B cell (primary cell): ENCODE measurements at places on chromosomes 5 and 9. TPM values are rescaled to one million over a fixed set of nuclear protein-coding genes. Genes with fewer than 3 reads are reported as not detected.
A peak's percentile ranks its signal among the peaks of the same experiment; 100 is the strongest.

GNA14 gene
- not detected in 2 replicates for polyA plus RNA-seq

RASEF gene
- polyA plus RNA-seq: not detected in 2 replicates

SPATA31A5 gene
- polyA plus RNA-seq: not detected in 2 replicates

INSL4 gene
- polyA plus RNA-seq: not detected in 2 replicates

ADGRD2 gene
- polyA plus RNA-seq: not detected in 2 replicates

ARSI gene
- polyA plus RNA-seq: not detected in 2 replicates

HRCT1 gene
- polyA plus RNA-seq: not detected in 2 replicates

CATSPER3 gene
- 1.1 and 1.3 TPM in 2 replicates for polyA plus RNA-seq

FOXD4L3 gene
- not detected in 2 replicates for polyA plus RNA-seq

DEPDC1B gene
- 0.04 TPM in 2 replicates for polyA plus RNA-seq

ZNF300 gene
- polyA plus RNA-seq: 3.6 and 4.3 TPM in 2 replicates

SUSD3 gene
- polyA plus RNA-seq: 68.7 and 85.0 TPM in 2 replicates

ALDH7A1 gene
- polyA plus RNA-seq: 0.78 and 1.3 TPM in 2 replicates

- H3K27ac ChIP-seq: no peak overlapping the region
- no peak overlapping the region for H3K4me3 ChIP-seq
- H3K36me3 ChIP-seq: no peaks in the 10 kb centered on the region
- DNase-seq: no peak
- H3K27me3 ChIP-seq: no peaks in the 10 kb centered on the region
- peaks cover under 1% of the 10 kb centered on the region for H3K4me1 ChIP-seq
Observed at GRCh38 chr9:34322899-34323591, 6.0 kb downstream of the KIF24 start.

GRCh38 chr5:26482076-26482809 is 556.1 kb downstream of the CDH9 start:
- no peaks in the 10 kb centered on the region for H3K36me3 ChIP-seq
- H3K4me3 ChIP-seq: no peak overlapping the region
- no peaks in the 10 kb centered on the region for H3K27me3 ChIP-seq
- DNase-seq: no peak
- no peak overlapping the region for H3K27ac ChIP-seq

GRCh38 chr5:132490484-132491367 is at the start of gene IRF1:
Gene IRF1, minus strand, starts transcription at chr5:132490773. Its CDS starts 1,295 bp downstream, at chr5:132489478.
- peaks cover 35% of the 10 kb centered on the region for H3K36me3 ChIP-seq
- H3K27ac ChIP-seq: peak within 1 kb of the TSS; percentile 99
- peak within 1 kb of the TSS; percentile 87 for H3K4me3 ChIP-seq
- H3K27me3 ChIP-seq: no peaks in the 10 kb centered on the region

DNA sequence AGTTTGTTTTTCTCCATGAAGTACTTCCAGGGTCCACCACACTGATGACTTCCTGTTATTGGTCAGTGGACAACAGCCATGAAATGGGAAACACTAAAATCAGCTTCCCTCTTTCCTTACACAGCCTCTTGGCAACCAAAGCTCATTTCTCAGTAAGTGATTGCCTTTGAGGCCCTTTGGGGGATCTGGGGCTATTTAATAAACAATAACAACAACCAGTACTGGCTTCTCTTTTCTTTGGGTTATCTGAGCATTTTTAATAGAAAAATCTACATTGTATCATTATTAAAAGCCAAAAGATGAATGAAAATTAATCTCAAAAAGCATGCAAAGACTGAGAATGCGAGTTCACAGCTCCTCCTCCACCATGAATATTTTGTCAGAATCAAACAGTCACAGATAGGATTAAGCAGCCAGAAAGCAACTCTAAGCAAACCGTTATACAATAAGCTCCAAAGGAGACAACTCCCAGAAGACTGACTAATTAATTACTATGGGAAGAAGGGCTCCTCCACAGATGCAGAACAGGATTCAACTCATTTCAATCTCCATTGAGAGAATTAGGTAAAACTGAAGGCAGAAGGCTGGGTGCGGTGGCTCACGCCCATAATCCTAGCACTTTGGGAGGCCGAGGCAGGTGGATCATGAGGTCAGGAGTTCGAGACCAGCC is 68.3 kb downstream of the SERINC5 start:
- H3K36me3 ChIP-seq: no peaks in the 10 kb centered on the region
- no peak overlapping the region for H3K27ac ChIP-seq
- DNase-seq: no peak
- H3K4me3 ChIP-seq: no peak overlapping the region
- H3K4me1 ChIP-seq: peaks cover 49% of the 10 kb centered on the region

- no peak for DNase-seq
- no peaks in the 10 kb centered on the region for H3K27me3 ChIP-seq
- H3K4me3 ChIP-seq: no peak overlapping the region
- no peaks in the 10 kb centered on the region for H3K36me3 ChIP-seq
- no peak overlapping the region for H3K27ac ChIP-seq
Observed at GRCh38 chr9:33878691-33879366, 61.9 kb downstream of the UBE2R2 start.

DNA sequence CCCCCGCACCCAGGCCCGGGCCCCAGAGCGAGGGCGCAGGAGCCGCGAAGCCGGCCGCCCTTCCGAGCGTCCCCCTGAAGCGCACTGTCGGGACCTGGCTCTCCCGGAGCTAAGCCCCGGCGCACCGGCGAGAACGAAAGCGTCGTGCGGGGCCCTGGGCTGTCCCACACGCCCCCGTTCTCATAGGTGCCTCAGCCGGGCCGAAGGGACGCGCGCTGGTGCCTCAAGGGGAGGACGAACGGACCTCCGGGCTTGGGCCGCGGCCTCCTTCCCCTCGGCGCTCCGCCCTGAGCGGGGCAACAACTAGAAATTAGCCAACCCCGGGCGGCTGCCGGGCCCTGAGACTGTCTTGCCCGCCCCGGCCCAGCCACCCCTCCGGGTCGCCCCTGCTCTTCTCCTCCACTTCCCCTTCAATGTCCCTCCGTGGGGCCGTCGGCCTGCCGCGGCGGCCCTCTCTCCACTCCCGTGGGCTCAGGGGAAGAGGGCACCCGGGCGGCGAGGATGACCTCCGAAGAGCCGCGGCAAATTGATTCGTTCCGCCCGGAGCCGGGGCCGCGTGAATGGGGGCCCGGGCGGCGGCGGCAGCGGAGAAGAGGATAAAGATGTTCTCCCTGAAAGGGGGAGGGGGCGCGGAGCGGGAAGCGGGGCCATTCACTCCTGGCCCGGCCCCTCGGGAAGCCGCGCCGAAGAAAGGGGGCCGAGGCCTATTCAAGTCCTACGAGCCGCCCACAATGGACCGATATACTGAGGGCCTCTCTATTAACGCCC is 3.5 kb upstream of the PRDM12 start:
- DNase-seq: peak; percentile 50
- H3K27me3 ChIP-seq: peaks cover 83% of the 10 kb centered on the region
- peak overlapping the region; percentile 29 for H3K4me3 ChIP-seq
- H3K36me3 ChIP-seq: no peaks in the 10 kb centered on the region

DNA sequence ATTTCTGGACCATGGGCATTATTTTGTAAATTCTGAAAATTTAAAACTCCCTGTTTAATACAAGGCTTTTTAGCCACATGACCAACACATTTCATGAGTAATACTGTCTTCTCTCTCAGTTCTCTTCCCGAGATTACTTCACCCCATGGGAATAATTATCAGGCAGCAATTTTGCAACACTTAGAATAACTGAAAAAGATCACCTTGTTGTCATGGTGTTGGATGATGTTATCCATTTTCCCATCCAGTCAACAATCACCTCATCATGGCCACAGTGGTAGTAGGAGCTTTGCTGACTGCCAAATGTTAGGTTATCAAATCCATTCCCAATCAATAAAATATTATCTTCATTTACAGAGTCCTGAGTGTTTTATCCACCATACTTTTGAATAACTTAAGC is 354.9 kb upstream of the ISL1 start:
- no peak overlapping the region for H3K4me3 ChIP-seq
- H3K36me3 ChIP-seq: no peaks in the 10 kb centered on the region
- H3K27me3 ChIP-seq: no peaks in the 10 kb centered on the region
- DNase-seq: no peak
- no peak overlapping the region for H3K27ac ChIP-seq
- H3K4me1 ChIP-seq: no peaks in the 10 kb centered on the region

GRCh38 chr5:173554038-173554955 is 62.2 kb downstream of the BOD1 start:
- H3K36me3 ChIP-seq: no peaks in the 10 kb centered on the region
- no peak for DNase-seq
- H3K27me3 ChIP-seq: no peaks in the 10 kb centered on the region
- H3K27ac ChIP-seq: no peak overlapping the region
- no peak overlapping the region for H3K4me3 ChIP-seq

GRCh38 chr9:81002242-81002641 is 687.1 kb downstream of the TLE1 start:
- H3K4me3 ChIP-seq: no peak overlapping the region
- no peak for DNase-seq
- no peaks in the 10 kb centered on the region for H3K36me3 ChIP-seq
- peaks cover 3% of the 10 kb centered on the region for H3K27me3 ChIP-seq

DNA sequence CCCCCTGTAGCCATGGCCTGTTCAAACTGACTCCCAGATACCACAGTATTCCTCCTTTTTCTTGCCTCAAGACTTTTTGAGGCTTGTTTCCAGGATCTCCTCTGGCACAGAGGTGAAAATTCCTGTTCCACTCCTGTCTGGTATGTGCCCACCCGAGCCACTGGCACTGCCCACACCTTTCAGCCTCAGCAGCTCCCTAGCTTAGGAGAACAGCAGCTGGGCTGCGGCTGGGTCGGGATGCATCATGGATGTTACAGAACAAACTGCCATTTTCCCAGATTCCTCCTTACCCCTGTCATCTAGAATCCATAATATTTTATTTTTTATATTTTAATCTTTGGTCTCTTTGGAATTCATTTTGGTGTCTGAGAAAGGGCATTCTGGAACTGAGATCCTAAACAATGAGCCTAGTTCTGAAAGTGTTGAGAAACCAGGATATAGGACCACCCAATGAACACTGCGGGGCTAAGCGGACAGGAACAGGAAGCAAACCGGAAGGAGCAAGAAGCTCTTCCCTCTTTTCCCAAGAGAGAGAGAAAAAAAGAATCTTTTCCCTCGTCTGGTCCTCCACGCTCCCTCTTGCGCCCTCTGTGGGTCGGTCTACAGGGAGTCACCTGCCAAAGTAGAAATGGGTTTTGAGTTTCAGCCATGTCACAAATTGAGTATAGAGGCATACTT is 12.5 kb downstream of the OR2S2 start:
- no peak overlapping the region for H3K27ac ChIP-seq
- H3K4me1 ChIP-seq: peaks cover 3% of the 10 kb centered on the region
- no peaks in the 10 kb centered on the region for H3K36me3 ChIP-seq
- peaks cover 13% of the 10 kb centered on the region for H3K27me3 ChIP-seq
- peak; percentile 64 for DNase-seq
- no peak overlapping the region for H3K4me3 ChIP-seq

GRCh38 chr5:119286511-119287488 is 69.0 kb upstream of the TNFAIP8 start:
- H3K27me3 ChIP-seq: no peaks in the 10 kb centered on the region
- no peak for DNase-seq
- H3K27ac ChIP-seq: peak overlapping the region; percentile 54

DNA sequence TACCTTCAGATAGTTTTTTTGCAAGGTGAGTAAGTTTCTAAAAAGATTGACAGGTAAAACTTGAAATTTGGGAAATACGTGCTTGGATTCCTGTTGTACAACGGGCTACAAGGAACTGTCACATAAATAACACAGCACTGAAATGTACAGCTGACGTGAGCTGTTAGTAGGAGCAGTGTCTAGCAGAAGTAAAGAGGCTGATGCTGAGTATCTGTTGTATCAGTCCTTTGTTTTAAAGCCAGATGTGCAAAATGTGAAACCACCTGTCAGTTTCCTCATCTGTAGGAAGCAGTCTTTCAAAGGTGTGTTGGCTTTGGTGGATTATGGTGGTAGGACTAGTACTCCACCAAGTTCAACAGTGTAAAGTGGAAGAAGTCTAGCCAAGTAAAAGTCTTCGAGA is 122.3 kb downstream of the EFNA5 start:
- DNase-seq: no peak
- H3K27me3 ChIP-seq: no peaks in the 10 kb centered on the region
- H3K4me3 ChIP-seq: no peak overlapping the region

- H3K36me3 ChIP-seq: no peaks in the 10 kb centered on the region
- no peak overlapping the region for H3K27ac ChIP-seq
- H3K4me1 ChIP-seq: no peaks in the 10 kb centered on the region
- H3K4me3 ChIP-seq: no peak overlapping the region
- no peaks in the 10 kb centered on the region for H3K27me3 ChIP-seq
- no peak for DNase-seq
Observed at GRCh38 chr9:78919701-78920100, 622.8 kb downstream of the PSAT1 start.

DNA sequence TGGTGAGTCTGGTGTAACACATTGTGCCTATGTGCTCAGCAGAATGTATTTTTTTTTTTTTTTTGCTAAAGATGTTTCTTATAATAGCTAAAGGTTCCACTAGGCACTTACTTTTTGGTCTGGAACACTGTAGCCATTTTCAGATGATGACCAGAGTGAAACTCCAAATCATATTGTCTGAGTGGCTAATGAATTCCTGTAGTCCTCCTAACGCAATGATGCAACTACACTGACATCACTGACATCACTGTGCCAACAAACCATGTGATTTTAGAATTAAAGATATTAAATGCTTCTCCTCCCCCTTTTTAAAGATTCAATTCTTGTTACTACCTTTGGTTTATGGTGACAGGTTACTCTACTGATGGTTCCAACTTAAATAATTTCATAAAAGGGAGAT is 28.8 kb downstream of the JAKMIP2 start:
- no peak overlapping the region for H3K27ac ChIP-seq
- no peaks in the 10 kb centered on the region for H3K27me3 ChIP-seq
- H3K36me3 ChIP-seq: peaks cover 1% of the 10 kb centered on the region
- H3K4me3 ChIP-seq: no peak overlapping the region
- no peaks in the 10 kb centered on the region for H3K4me1 ChIP-seq

DNA sequence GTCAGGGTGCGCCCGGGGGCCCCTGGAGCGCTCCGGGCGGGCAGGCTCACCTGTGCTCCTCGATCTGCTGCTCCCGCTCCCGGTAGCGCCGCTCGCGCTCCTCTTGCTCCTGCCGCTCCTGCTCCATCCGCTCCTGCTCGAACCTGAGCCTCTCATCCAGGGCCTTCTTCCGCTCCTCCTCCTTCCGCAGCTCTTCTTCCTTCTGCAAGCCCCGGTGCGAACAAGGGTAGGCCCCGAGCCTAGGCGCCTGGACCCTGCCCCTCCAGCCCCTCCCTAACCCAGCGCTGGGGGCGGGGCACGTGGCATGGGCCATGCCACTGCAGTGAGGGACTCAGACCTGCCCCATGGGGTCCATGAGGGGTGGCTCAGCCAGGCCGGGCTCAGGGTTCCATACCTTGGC is 6.6 kb downstream of the DBN1 start:
- no peak overlapping the region for H3K27ac ChIP-seq
- H3K4me3 ChIP-seq: no peak overlapping the region
- peaks cover 2% of the 10 kb centered on the region for H3K27me3 ChIP-seq
- peaks cover under 1% of the 10 kb centered on the region for H3K4me1 ChIP-seq
- H3K36me3 ChIP-seq: no peaks in the 10 kb centered on the region
- DNase-seq: no peak

GRCh38 chr5:27048510-27048909 is 10.1 kb upstream of the CDH9 start:
- DNase-seq: no peak
- no peaks in the 10 kb centered on the region for H3K4me1 ChIP-seq
- H3K27ac ChIP-seq: no peak overlapping the region
- no peak overlapping the region for H3K4me3 ChIP-seq
